ENCODE measurements at places on chromosomes 5 and 9. TPM values are rescaled to one million over a fixed set of nuclear protein-coding genes. Genes with fewer than 3 reads are reported as not detected.

GRCh38 chr5:138824924-138825863 is 49.9 kb downstream of the LRRTM2 start:
- H3K27ac ChIP-seq, result peak overlapping the region; percentile 17
- DNase-seq, result peak; percentile 47
- no peaks in the 10 kb centered on the region for H3K36me3 ChIP-seq
- peaks cover 14% of the 10 kb centered on the region for H3K27me3 ChIP-seq
- H3K4me1 ChIP-seq, result peaks cover 7% of the 10 kb centered on the region
- H3K4me3 ChIP-seq, result no peak overlapping the region

GRCh38 chr9:78871452-78872331 is 574.8 kb downstream of the PSAT1 start:
- no peaks in the 10 kb centered on the region for H3K27me3 ChIP-seq
- no peaks in the 10 kb centered on the region for H3K4me1 ChIP-seq
- H3K27ac ChIP-seq, result no peak overlapping the region

GRCh38 chr9:2967766-2968165 is 123.9 kb upstream of the PUM3 start:
- H3K36me3 ChIP-seq, result no peaks in the 10 kb centered on the region
- H3K4me1 ChIP-seq, result no peaks in the 10 kb centered on the region
- no peak overlapping the region for H3K4me3 ChIP-seq
- no peak for DNase-seq

DNA sequence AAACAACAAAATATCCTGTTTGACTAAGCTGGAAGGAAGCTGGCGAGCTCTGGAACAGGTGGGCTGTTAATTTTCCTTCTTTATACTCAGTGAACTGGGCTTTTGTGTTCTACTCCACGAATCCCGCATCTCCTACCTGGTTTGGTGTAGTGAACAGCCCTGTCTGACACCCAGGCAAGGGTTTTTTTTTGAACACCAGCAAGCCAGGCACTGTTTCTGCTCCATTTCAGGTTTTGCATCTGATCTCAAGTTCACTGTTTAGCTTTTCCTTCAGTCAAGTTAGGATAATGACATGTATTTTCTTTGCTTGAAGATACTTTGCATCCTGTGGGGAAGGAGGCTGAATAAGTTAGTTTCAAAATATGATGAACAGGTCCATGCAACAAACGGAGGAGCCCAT is 204.5 kb downstream of the SEMA6A start:
- no peak overlapping the region for H3K4me3 ChIP-seq
- no peak overlapping the region for H3K27ac ChIP-seq
- peaks cover 31% of the 10 kb centered on the region for H3K4me1 ChIP-seq
- H3K27me3 ChIP-seq, result no peaks in the 10 kb centered on the region
- no peak for DNase-seq

- H3K27me3 ChIP-seq, result peaks cover 5% of the 10 kb centered on the region
- no peak overlapping the region for H3K27ac ChIP-seq
- peaks cover 2% of the 10 kb centered on the region for H3K36me3 ChIP-seq
- no peak for DNase-seq
Measured at GRCh38 chr5:14441641-14442040, 140.0 kb upstream of the OTULINL start.

DNA sequence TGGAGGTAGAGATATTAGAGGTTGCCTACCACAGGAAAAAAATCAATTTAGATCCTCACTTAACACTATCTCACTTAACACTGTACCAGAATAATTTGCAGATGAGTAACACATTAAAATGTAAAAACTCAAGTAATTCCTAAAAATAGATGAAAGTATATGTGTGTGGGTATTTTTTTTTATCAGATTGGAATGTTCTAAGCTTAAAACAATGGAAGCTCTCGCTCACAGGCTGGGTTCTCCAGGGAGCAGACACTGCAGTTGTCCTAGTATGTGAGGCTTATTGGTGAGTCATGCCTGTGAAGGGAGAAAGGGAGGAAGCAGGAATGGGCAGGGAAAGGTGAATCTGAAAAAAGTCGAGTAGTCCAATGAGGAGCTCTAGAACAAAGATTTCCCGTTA is 181.3 kb upstream of the ZNF608 start:
- no peaks in the 10 kb centered on the region for H3K27me3 ChIP-seq
- H3K27ac ChIP-seq, result no peak overlapping the region
- DNase-seq, result no peak

DNA sequence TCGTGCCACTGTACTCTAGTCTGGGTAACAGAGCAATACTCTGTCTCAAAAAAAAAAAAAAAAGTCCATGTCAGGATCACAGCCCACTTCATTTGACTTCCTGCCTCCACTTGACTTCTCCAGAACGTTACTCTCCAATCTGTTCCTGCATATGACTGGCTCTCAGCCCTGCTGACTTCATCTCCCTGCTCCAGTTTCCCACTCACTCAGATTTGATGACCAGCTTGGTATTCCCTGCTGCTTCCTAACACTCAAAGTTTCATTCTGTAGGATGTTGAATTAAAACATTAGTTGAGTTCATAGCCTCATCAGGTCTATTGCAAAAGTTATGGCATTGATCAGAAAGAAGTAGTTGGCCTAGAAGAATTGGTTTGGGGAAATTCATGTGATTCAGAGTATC is 52.3 kb downstream of the UGCG start:
- H3K27me3 ChIP-seq, result no peaks in the 10 kb centered on the region
- H3K36me3 ChIP-seq, result no peaks in the 10 kb centered on the region
- no peak overlapping the region for H3K4me3 ChIP-seq
- peaks cover 16% of the 10 kb centered on the region for H3K4me1 ChIP-seq

GRCh38 chr9:98866435-98867102 is 59.1 kb downstream of the GALNT12 start:
- peaks cover 4% of the 10 kb centered on the region for H3K4me1 ChIP-seq
- peaks cover 17% of the 10 kb centered on the region for H3K27me3 ChIP-seq
- no peak overlapping the region for H3K27ac ChIP-seq
- no peak overlapping the region for H3K4me3 ChIP-seq
- no peaks in the 10 kb centered on the region for H3K36me3 ChIP-seq
- DNase-seq, result no peak

- no peak overlapping the region for H3K4me3 ChIP-seq
- no peak for DNase-seq
- peaks cover 34% of the 10 kb centered on the region for H3K36me3 ChIP-seq
- H3K4me1 ChIP-seq, result peaks cover 72% of the 10 kb centered on the region
- H3K27me3 ChIP-seq, result no peaks in the 10 kb centered on the region
- H3K27ac ChIP-seq, result peak overlapping the region; percentile 55
Measured at GRCh38 chr5:134539732-134540131, 14.3 kb downstream of the JADE2 start.

- no peaks in the 10 kb centered on the region for H3K4me1 ChIP-seq
- no peak overlapping the region for H3K4me3 ChIP-seq
- H3K27me3 ChIP-seq, result peaks cover 3% of the 10 kb centered on the region
Measured at GRCh38 chr5:155064580-155064979, 51.0 kb downstream of the KIF4B start.

DNA sequence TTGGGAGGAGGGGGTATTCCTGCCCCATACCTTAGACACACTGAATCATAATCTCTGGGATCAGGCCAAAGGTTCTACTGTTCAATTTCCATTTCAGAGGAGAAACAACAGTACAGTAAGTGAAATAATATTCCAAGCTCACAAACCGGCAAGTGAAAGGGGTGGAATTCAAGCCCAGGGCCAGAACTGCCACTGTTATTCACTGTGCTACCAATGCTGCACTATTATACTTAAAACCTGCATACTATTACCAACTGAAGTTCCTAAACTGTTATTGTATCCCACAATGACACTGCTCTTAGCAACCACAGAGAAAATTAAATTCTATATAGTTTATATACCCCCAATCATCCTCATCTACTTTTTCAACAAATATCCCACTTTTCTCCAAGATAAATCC is 24.6 kb downstream of the SSBP2 start:
- no peak overlapping the region for H3K27ac ChIP-seq
- no peaks in the 10 kb centered on the region for H3K36me3 ChIP-seq
- H3K4me3 ChIP-seq, result no peak overlapping the region

GRCh38 chr9:71765693-71766092 is 2.6 kb downstream of the CEMIP2 start:
- peaks cover 43% of the 10 kb centered on the region for H3K36me3 ChIP-seq
- H3K4me3 ChIP-seq, result peak overlapping the region; percentile 98
- peaks cover 60% of the 10 kb centered on the region for H3K4me1 ChIP-seq
- peak; percentile 55 for DNase-seq
- H3K27me3 ChIP-seq, result no peaks in the 10 kb centered on the region
- H3K27ac ChIP-seq, result peak overlapping the region; percentile 96

DNA sequence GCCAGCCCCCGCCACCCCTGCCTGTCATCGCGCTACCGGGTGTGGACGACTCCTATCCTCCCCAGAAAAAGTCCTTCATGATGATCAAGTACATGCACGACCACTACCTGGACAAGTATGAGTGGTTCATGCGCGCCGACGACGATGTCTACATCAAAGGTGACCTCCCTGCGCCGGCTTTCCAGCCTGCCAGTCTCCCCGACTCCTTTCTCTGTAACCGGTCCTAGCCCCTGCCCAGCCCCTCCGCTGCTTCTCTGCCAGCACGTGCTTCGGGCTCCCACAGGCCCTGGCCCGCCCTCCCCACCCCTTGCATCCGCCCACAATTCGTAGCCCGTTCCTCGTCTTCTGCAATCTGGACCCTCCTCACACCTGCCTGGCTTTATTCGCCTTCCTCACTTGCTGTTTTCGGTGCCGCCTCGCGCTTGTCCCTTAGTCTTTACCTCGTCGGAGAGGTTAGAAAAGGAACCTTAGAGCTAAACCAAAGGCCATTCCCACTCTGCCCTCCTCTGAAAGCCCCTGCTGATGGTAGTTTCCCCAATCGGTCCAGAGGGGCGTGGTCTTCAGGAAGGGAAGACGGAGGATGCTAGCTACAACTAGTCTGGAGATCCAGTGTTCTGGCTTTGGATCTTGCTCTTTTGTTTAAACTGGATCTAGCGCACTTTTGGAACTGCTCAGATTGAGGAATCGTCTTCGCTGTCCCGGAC is 1.4 kb downstream of the CHSY3 start:
- no peaks in the 10 kb centered on the region for H3K36me3 ChIP-seq
- peaks cover 12% of the 10 kb centered on the region for H3K4me1 ChIP-seq
- peak overlapping the region; percentile 54 for H3K4me3 ChIP-seq
- no peak overlapping the region for H3K27ac ChIP-seq
- peak; percentile 5 for DNase-seq
- peaks cover 39% of the 10 kb centered on the region for H3K27me3 ChIP-seq

GRCh38 chr9:87973730-87974292 is 522 bp downstream of the CDK20 start:
- H3K27ac ChIP-seq, result peak overlapping the region; percentile 60
- H3K36me3 ChIP-seq, result peaks cover 3% of the 10 kb centered on the region
- H3K4me3 ChIP-seq, result peak overlapping the region; percentile 90
- peaks cover 3% of the 10 kb centered on the region for H3K27me3 ChIP-seq

- H3K4me3 ChIP-seq, result no peak overlapping the region
- H3K27ac ChIP-seq, result no peak overlapping the region
- peaks cover 60% of the 10 kb centered on the region for H3K27me3 ChIP-seq
- no peaks in the 10 kb centered on the region for H3K36me3 ChIP-seq
- no peaks in the 10 kb centered on the region for H3K4me1 ChIP-seq
- no peak for DNase-seq
Measured at GRCh38 chr5:135045488-135045887, 11.5 kb upstream of the PITX1 start.

GRCh38 chr9:74025402-74025925 is 471.7 kb upstream of the RORB start:
- H3K27me3 ChIP-seq, result no peaks in the 10 kb centered on the region
- no peak overlapping the region for H3K27ac ChIP-seq
- no peak for DNase-seq
- no peaks in the 10 kb centered on the region for H3K36me3 ChIP-seq

DNA sequence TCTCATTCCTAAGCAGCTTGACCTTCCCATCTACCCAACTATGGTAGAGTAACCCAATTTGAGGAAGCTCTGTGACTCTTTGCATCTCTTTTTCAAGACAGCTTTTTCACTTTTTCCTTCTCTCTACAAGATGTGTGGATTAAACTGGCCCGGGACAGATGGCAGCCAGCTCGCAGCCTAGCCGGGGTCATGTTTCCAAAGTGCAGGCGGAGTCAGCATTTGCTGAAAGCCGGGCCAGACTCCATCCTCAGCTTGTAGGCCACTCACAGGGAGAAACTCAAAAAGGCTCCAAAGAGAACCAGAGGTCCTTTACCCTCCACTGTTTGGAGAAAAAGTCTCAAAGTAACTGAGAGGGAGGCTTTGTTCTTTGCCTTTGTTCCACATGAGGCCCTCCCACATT is 286.8 kb upstream of the PANK3 start:
- H3K4me1 ChIP-seq, result no peaks in the 10 kb centered on the region
- no peak overlapping the region for H3K27ac ChIP-seq
- no peak overlapping the region for H3K4me3 ChIP-seq
- H3K27me3 ChIP-seq, result peaks cover 2% of the 10 kb centered on the region

DNA sequence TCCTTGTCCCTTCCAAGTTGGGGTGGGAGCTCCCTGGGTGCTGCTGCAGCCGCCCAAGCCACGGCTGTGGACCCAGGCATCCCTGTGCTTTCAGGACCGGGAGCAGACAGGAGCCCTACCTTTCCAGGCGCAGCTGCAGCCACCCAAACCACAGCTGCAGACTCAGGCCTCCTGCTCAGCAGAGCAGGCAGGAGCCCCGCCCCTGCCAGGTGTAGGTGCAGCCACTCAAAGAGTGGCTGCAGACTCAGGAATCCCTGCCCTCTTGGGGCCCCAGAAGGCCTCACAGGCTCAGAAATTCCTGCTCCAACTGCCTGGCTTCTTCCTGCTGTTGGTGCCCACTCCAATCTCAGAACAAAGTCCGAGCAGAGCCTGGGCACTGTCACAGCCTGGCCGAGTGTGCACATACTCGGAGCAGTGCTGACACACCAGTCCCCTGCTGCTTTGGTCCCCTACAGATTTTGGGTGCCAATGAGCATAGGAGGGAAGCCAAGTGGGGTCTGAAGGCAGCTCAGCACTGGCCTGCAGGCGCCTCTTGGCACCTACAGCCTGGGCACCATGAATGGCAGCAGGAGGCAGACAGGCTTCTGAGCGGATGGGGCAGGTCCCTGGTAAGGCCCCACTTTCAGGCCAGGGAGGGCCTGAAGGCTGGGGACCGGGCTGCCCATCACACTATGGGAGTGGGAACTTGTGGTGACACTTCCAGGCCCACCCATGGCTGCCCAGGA is 6.0 kb upstream of the TESK1 start:
- DNase-seq, result no peak
- H3K4me1 ChIP-seq, result peaks cover 14% of the 10 kb centered on the region
- no peaks in the 10 kb centered on the region for H3K27me3 ChIP-seq
- H3K27ac ChIP-seq, result no peak overlapping the region
- no peak overlapping the region for H3K4me3 ChIP-seq
- peaks cover 5% of the 10 kb centered on the region for H3K36me3 ChIP-seq

DNA sequence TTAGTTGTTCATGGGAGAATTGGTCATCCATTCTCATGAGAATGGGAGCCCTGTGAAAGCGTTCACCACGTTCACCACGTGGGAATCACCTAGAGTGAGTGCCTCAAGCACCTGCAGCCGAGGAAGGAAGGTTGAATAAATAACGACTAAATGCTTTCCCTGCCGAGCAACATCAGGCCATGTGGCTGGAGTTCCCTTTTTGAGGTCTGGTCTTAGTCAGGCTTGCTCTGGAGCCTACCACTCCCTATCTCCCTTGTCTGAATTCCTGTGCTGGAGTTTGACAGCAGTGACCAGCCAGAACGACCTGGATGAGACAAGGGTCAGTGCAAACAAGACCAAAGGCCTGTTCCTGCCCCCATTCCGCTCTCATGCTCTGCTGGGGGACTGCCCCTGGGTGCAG is 28.5 kb downstream of the KCNMB1 start:
- H3K4me1 ChIP-seq, result no peaks in the 10 kb centered on the region
- H3K4me3 ChIP-seq, result no peak overlapping the region
- H3K36me3 ChIP-seq, result no peaks in the 10 kb centered on the region
- no peak overlapping the region for H3K27ac ChIP-seq
- H3K27me3 ChIP-seq, result no peaks in the 10 kb centered on the region
- DNase-seq, result no peak

Gene CSF2
- total RNA-seq, result 61.5 TPM

Gene ACER2
- 1.4 TPM for total RNA-seq

Gene SLC45A2
- not detected for total RNA-seq

Gene ANKRD18A
- total RNA-seq, result 0.85 TPM

Gene AGXT2
- total RNA-seq, result not detected
